NCI-H774 (cell line): ENCODE measurements at places on chromosomes 11 and 22.
A peak's percentile ranks its signal among the peaks of the same experiment; 100 is the strongest.

GRCh38 chr11:7901319-7901854 lies 29.7 kb downstream of the OR10A6 start:
- DNase-seq = peak; percentile 2

GRCh38 chr11:100927579-100927978 lies 202.0 kb downstream of the PGR start:
- DNase-seq = no peak

DNA sequence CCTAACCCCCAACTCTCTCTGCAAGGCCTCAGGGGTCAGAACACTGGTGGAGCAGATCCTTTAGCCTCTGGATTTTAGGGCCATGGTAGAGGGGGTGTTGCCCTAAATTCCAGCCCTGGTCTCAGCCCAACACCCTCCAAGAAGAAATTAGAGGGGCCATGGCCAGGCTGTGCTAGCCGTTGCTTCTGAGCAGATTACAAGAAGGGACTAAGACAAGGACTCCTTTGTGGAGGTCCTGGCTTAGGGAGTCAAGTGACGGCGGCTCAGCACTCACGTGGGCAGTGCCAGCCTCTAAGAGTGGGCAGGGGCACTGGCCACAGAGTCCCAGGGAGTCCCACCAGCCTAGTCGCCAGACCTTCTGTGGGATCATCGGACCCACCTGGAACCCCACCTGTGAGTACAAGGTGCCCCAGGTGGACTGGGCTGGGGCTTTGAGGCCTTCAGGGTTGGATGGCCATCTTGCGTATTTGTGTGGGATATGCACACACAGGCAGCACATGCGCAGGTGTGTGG lies at the start of gene BEST1:
BEST1 (plus strand) TSS at position 317 of the 513 bp plus-strand sequence. CDS start 1,456 bp downstream, outside the sequence.
- DNase-seq = no peak

DNA sequence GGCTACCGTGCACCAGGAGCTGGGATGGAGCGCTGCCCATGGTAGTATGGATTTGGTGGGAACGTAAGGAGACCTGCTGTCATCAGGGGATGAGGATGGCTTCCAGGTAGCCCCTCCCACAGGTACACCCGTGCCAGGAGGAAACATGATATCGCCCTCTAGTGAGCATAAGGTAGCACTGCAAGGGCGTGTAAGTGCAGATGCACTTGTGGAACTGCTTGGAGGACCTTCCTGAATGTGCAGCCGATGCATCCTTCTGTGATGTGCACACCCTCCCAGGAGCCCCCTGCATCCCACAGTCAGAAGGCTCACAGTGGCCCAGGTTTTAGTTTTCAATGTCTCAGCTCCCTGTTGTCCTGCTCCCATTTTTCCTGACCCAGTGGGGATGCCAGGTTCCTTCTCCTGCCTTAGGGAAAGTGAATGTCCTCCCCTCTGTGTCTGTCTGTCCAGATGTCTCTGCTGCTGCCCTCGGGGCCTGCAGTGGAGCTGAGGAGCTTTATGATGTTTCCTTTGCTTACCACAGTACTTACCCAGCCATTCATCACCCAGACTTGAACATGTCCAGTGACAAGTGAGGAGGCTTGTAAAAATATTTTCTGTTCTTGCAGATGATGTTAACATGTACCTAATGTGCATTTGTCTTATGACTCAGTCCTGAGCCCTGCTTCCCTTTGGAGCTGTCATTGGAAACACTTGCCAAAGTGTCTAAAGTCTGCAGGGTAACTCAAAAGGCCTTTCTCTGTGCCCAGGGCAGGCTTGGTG lies 49.2 kb downstream of the DBX1 start:
- DNase-seq = peak; percentile 70

- no peak for DNase-seq
Measured at GRCh38 chr11:118343981-118344515, at the start of gene CD3G. Gene CD3G, plus strand, starts transcription at chr11:118344344. Its CDS starts 80 bp downstream, at chr11:118344424.

GRCh38 chr11:72191961-72192381 lies at the start of gene FOLR1:
Gene FOLR1, plus strand, starts transcription at chr11:72192140. Its CDS starts 34 bp downstream, at chr11:72192174.
- no peak for DNase-seq

GRCh38 chr11:6475936-6476335 lies 2.2 kb upstream of the TRIM3 start:
- peak; percentile 71 for DNase-seq

DNA sequence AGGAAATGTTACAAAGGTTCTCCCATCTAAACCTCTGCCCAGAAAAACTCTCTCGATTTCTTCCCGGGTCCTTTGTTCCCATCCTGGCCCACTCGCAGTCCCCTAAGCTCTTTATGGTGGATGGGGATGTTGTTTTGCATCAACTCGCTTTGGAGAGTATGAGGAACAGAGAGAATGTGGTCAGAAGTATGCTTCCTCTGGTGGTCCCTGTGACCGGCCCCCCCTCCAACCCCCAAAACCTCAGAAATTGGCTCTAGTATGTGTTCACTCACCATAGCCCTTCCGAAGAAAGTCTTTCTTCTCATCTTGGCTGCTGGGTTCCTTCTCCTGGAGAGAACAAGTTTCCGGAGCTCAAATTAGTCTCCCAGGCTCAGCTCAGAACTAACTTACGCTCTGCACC lies 54.4 kb downstream of the GRAMD1B start:
- DNase-seq = no peak

- DNase-seq = no peak
Measured at GRCh38 chr11:10514709-10515108, 26.3 kb downstream of the RNF141 start.

- peak; percentile 63 for DNase-seq
Measured at GRCh38 chr22:20885557-20886323, 26.9 kb downstream of the SNAP29 start.

- no peak for DNase-seq
Measured at GRCh38 chr11:21622995-21623394, 569.9 kb upstream of the ANO5 start.

- DNase-seq = no peak
Measured at GRCh38 chr11:112082729-112083128, 3.8 kb downstream of the TIMM8B start.

GRCh38 chr11:94186342-94187203 lies 57.9 kb downstream of the PANX1 start:
- no peak for DNase-seq

DNA sequence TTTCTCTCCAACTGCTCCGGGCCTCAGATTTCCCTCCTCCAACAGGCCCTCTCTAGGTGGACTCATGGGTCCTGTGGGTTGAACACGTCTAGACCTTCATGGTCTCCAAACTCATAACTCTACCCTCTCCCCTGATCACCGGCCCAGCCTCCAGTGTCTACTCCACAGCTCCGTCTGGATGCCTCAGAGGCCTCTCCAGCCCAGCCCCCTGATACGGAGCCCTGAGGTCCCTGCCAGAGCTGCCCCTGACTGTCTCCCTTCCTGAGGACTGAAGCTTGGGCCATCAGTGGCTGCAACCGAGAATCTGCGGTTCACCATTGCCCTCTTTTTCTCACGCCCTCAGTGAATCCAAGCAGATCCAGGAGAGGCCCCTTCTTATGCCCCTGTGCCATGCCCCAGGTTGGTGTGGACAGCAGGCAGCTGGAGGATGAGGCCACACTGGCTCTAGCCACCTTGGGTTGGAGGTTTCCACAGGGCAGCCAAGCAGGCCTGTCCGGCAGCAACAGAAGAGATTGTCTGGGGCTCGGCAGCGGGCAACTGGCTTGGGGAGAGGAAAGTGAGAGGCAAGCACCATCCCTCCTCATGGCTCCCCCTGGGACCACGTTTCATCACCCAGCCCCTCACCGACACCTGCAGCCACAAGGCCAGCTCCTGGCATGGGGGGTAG lies 104.6 kb upstream of the FGF3 start:
- DNase-seq = no peak

DNA sequence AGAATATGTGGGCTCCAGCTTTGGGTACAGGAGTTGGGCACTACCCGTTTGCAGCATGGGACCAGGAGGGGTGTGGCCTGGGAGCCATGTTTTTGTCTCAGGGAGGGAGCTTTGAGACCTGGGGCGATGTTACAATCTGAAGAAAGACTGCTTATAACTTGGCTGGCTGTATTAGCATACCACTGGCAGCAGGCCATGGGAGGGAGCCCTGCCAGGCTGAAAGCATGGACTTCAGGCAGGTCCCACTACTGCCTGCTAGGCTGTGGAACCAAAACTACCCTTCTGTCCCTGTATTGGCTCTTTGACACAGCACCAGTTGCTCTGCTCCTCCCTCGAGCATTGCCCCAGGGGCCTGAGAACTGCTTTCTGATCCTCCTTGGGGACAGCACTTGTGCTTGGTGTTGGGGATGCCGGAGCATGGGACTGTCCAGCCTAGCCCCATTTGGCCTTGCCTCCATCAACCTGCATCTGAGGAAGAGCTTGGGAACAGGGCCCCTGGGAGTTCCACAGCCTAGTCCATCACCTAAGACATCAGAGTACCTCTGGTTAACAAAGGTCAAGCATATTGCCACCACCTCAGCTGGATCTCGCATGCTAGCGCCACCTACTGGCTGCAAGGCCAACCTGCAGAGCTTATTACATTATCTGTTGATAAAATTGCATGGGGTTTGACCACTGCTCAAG lies 217.4 kb downstream of the SBF2 start:
- no peak for DNase-seq

GRCh38 chr11:127925475-127925874 lies 661.9 kb downstream of the ETS1 start:
- DNase-seq = no peak

- DNase-seq = no peak
Measured at GRCh38 chr11:71151561-71151960, 100.8 kb downstream of the SHANK2 start.

- DNase-seq = no peak
Measured at GRCh38 chr11:45232341-45233080, 53.6 kb downstream of the SYT13 start.

DNA sequence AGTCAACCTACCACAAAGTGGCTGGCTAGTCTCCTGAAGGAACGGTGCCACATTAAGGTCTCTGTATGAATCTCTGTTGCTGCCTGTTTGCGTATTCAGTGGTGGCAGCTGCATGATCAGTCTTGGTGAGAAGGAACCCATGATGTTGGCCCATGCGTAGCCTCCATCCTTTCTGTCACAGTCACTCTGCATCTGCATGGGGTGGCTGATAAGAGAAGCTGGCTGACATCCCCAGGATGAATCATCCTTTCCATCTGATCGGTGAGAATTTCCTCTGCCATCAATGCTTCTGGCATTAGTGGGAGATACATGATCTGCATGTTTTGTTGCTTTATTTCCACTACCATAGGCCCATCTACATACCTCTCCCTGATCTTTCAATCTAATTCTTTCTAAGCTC lies 199.0 kb upstream of the NECTIN1 start:
- no peak for DNase-seq

DNA sequence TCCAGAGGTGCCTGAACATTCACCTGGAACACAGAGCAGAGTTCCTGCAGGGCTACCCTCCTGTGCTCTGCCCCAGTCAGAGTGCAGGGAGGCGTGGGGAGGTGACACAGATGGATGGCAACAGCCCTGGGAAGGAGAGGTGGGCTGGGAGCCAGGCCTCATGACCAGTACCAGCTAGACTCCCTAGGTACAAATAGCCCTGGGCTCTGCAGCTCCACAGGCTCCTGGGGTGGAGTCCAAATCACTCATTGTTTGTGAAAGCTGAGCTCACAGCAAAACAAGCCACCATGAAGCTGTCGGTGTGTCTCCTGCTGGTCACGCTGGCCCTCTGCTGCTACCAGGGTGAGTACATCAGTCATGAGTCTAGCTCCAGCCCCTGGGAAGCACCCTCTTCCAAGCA lies at the start of gene SCGB1D2:
SCGB1D2 (plus strand) TSS at position 219 of the 400 bp plus-strand sequence; CDS start at position 288, 69 bp downstream.
- DNase-seq = peak; percentile 76

DNA sequence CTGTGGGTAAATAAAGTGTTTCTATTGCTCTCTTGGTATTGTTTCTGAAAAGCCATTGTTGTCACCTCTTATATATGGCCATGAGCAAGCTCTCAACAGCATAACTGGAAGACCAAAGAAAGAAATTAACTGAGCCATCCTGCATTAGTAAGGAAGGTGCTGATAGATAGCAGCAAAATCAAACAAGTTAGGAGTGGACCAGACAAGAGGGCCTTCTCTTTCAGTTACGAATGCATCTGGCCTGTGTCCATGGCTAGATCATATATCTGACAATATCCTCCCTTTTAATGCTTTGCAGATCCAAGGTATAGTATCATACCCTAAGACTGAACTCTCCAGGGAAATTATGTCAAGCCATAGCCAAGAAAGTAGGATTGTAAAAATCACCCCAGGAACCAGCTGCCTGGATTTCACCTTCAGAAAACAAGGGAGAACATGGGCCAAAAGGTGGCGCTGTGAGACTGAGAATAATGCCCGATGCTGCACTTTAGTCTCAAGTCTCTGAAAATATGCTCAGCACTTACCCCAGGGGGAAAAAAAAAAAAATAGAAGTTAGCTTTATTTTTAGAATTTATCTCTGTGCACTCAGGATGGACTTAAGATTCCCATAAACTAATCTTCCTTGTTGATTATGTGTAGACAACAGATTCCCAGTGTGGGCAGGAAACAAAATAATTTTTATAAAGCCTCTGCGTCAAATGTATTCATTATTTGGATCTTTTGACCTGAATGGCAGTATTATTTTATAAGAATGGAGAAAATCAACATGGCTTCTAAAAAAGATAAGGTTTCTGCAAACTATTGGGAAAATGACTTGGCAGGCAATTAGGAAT lies 415.1 kb downstream of the ETS1 start:
- peak; percentile 76 for DNase-seq

DNA sequence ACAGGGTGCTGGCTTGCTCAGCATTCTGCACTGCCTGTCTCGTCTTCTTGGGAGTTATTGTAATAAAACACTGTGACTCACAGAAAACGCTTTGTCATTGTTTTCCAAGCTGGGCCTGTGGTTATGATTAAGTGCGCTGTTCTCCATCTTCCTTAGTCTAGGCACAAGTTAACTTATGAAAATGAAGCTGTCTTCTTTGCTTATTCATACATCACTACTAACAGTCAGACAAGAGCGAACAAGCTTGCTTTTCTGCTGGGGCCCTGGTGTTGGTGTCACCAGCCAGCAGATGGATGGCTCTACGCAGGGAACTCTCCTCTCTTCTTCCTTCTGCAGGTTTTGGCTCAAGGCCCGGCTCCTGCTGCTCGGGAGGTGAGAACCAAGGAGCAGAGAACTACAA lies 380.1 kb upstream of the SYN3 start:
- no peak for DNase-seq

DNA sequence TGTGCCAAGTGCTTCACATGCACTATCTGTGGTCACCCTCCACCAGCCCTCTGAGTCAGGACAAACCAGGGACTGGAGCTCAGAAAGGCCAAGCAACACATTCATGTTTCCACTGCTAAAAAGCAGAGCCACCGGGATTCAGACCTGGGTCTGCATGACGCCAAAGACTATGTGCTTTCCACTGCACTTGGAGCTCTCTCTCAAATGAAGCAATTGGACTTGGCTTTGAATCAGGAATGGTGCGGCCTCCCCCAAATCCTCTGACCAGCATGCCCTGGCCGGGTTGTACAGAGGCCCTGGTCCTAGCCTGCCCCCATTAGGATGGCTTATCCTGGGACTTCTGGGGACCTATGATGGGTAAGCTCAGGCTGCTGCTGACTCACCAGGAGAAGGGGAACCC lies 80.7 kb downstream of the PKNOX2 start:
- DNase-seq = no peak

- DNase-seq = no peak
Measured at GRCh38 chr11:83008581-83008923, 63.1 kb downstream of the RAB30 start.

DNA sequence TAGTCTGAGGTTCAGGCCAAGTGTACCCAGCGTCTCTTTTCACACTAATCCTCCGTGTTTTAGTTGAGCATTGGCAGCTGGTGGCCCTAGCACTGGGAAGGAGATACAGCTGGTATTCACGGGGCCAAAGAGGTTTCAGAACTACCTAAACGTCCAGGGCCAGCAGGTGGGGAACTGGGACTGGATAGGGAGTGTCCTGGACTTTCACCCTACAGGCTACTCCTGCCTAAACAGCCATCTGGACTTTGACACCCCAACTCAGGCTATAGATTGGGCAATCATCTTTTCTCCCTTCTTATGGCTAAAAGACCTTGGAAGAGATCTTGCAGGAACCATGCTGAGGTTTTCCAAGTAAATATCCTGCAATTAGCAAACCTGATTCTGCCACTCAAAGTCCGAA lies 2.8 kb downstream of the SPON1 start:
- DNase-seq = no peak
